ENCODE measurements at places on chromosomes 11 and 22. TPM values are rescaled to one million over a fixed set of nuclear protein-coding genes. Genes with fewer than 3 reads are reported as not detected.

- DNase-seq, result no peak
- H3K27ac ChIP-seq, result no peak overlapping the region
- H3K4me3 ChIP-seq, result no peak overlapping the region
- H3K27me3 ChIP-seq, result no peaks in the 10 kb centered on the region
These were observed 26.6 kb upstream of the TTC12 start for GRCh38 chr11:113287801-113288200.

The SMC1B gene
- not detected for total RNA-seq

The TMEM132A gene
- total RNA-seq, result 7.7 TPM

GRCh38 chr11:82831364-82831763 is 68.9 kb downstream of the PRCP start:
- no peak overlapping the region for H3K4me3 ChIP-seq
- H3K27ac ChIP-seq, result no peak overlapping the region
- H3K4me1 ChIP-seq, result no peaks in the 10 kb centered on the region
- no peaks in the 10 kb centered on the region for H3K36me3 ChIP-seq

The ROBO4 gene
- total RNA-seq, result 8.5 TPM

The MIOX gene
- not detected for total RNA-seq

- no peak overlapping the region for H3K4me3 ChIP-seq
- H3K27me3 ChIP-seq, result no peaks in the 10 kb centered on the region
- peaks cover 23% of the 10 kb centered on the region for H3K36me3 ChIP-seq
- peaks cover 4% of the 10 kb centered on the region for H3K4me1 ChIP-seq
- no peak for DNase-seq
These were observed 8.5 kb downstream of the TPCN2 start for GRCh38 chr11:69057236-69057635.

DNA sequence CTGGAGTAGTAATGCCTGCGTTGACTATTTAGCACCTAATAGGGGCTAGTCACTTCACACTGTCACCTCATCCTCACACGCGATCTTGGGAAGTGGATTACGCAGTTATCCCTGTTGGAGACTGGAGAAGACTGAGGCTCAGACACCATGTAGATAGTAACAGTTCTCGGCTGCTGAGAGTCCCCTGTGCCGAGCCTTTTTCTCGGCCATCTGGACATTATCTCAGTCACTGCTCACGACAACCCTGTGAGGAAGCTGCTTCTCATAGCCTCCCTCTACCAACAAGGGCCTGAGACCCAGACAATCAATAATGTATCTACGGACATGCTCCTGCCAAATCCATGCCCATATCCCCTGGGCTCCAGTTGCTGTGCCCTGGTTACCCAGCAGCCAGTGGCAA is 25.9 kb downstream of the SCUBE1 start:
- H3K4me1 ChIP-seq, result peaks cover 11% of the 10 kb centered on the region
- H3K27ac ChIP-seq, result no peak overlapping the region
- H3K27me3 ChIP-seq, result no peaks in the 10 kb centered on the region
- H3K4me3 ChIP-seq, result no peak overlapping the region
- no peak for DNase-seq

The TSPAN32 gene
- total RNA-seq, result 2.5 TPM

GRCh38 chr11:94649254-94649653 is 82.1 kb downstream of the PIWIL4 start:
- no peaks in the 10 kb centered on the region for H3K36me3 ChIP-seq
- H3K4me1 ChIP-seq, result no peaks in the 10 kb centered on the region
- H3K27me3 ChIP-seq, result no peaks in the 10 kb centered on the region
- H3K4me3 ChIP-seq, result no peak overlapping the region
- no peak overlapping the region for H3K27ac ChIP-seq
- no peak for DNase-seq

DNA sequence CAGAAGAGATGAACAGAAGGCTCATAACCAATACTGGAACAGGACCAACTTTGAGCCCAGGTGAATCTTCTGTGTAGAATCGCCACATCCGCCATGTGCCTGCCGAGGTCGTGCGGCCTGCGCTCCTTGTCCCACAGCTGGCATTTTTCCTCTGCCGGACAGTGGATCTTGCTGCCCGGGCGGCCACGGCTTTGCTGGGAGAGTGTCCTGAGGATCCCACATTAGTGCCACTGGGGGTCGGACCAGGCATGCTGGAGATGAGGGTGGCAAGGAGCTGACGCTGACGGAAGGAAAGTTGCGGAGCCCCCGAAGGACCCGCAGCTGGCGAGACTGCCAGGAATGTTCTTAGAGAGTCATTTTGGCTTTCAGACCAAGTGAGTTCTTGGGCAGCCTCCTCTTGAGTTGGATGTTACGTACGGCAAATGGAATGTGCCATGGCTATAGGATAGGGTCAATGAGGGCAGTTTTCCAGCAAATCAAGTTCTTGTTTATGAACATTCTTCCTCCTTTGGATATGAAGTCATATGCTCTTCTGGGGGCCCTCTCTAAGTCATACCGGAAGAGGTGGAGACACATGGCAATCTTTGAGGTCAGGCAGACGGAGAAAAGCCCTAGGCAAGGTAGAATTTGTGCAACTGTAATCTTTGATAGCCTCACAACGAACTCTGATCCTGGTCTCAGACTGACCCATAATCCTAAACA is 57.4 kb upstream of the NUP160 start:
- no peaks in the 10 kb centered on the region for H3K36me3 ChIP-seq
- no peak for DNase-seq
- H3K27ac ChIP-seq, result no peak overlapping the region
- no peaks in the 10 kb centered on the region for H3K4me1 ChIP-seq

- peaks cover 64% of the 10 kb centered on the region for H3K4me1 ChIP-seq
- peak overlapping the region; percentile 90 for H3K27ac ChIP-seq
- no peaks in the 10 kb centered on the region for H3K27me3 ChIP-seq
- H3K36me3 ChIP-seq, result no peaks in the 10 kb centered on the region
- no peak overlapping the region for H3K4me3 ChIP-seq
- DNase-seq, result peak; percentile 79
These were observed 54.6 kb downstream of the LRRC32 start for GRCh38 chr11:76615950-76616349.

The ARFIP2 gene
- 52.1 TPM for total RNA-seq

- H3K36me3 ChIP-seq, result no peaks in the 10 kb centered on the region
- H3K27ac ChIP-seq, result peak overlapping the region; percentile 61
- no peak for DNase-seq
- H3K4me3 ChIP-seq, result no peak overlapping the region
These were observed 3.1 kb downstream of the DMC1 start for GRCh38 chr22:38566726-38567504.

The DRD4 gene
- total RNA-seq, result not detected

- peaks cover 49% of the 10 kb centered on the region for H3K36me3 ChIP-seq
- H3K4me3 ChIP-seq, result no peak overlapping the region
- no peak overlapping the region for H3K27ac ChIP-seq
- DNase-seq, result no peak
- no peaks in the 10 kb centered on the region for H3K4me1 ChIP-seq
These were observed 5.4 kb upstream of the TTC36 start for GRCh38 chr11:118521892-118522311.

GRCh38 chr11:83568516-83568915 is 282.3 kb upstream of the CCDC90B start:
- DNase-seq, result no peak
- H3K4me1 ChIP-seq, result no peaks in the 10 kb centered on the region
- no peak overlapping the region for H3K4me3 ChIP-seq
- no peaks in the 10 kb centered on the region for H3K36me3 ChIP-seq

GRCh38 chr22:35838855-35839576 is 121.3 kb downstream of the APOL5 start:
- peaks cover 58% of the 10 kb centered on the region for H3K4me1 ChIP-seq
- no peaks in the 10 kb centered on the region for H3K27me3 ChIP-seq
- no peaks in the 10 kb centered on the region for H3K36me3 ChIP-seq
- peak overlapping the region; percentile 77 for H3K4me3 ChIP-seq

DNA sequence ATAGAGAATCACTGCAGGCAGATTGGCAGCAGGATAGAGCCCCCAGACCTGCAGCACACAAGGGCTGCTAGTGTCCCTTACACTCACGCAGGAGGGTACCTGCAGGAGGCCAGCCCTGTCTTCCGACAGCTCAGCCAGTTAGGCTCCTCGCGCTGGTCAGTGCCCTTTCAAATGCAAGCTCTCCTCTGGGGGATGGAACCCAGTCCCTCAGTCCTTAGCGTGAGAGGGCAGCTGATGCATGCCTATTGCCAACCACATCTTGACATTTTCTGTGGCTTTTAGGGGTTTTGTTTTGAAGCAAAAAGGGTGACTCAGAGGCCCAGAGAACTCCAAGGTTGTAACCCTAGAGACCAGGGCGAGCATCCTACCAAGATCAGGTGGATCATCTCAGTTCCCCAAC is 40.0 kb downstream of the WNT11 start:
- H3K27ac ChIP-seq, result no peak overlapping the region
- H3K4me3 ChIP-seq, result no peak overlapping the region
- peaks cover 4% of the 10 kb centered on the region for H3K4me1 ChIP-seq
- no peaks in the 10 kb centered on the region for H3K27me3 ChIP-seq
- no peaks in the 10 kb centered on the region for H3K36me3 ChIP-seq

- H3K27me3 ChIP-seq, result no peaks in the 10 kb centered on the region
- H3K4me3 ChIP-seq, result no peak overlapping the region
- no peak overlapping the region for H3K27ac ChIP-seq
- no peaks in the 10 kb centered on the region for H3K4me1 ChIP-seq
- no peak for DNase-seq
These were observed 44.8 kb downstream of the SLN start for GRCh38 chr11:107666911-107667613.

GRCh38 chr22:24108073-24108472 is 73.2 kb upstream of the SUSD2 start:
- H3K4me1 ChIP-seq, result peaks cover 10% of the 10 kb centered on the region
- H3K27ac ChIP-seq, result peak overlapping the region; percentile 49
- no peak overlapping the region for H3K4me3 ChIP-seq
- no peaks in the 10 kb centered on the region for H3K27me3 ChIP-seq
- no peaks in the 10 kb centered on the region for H3K36me3 ChIP-seq
- DNase-seq, result no peak

The CALCA gene
- total RNA-seq, result 3.1 TPM

The FOXR1 gene
- total RNA-seq, result not detected

The INS gene
- not detected for total RNA-seq

The LRRC4C gene
- 3.2 TPM for total RNA-seq

DNA sequence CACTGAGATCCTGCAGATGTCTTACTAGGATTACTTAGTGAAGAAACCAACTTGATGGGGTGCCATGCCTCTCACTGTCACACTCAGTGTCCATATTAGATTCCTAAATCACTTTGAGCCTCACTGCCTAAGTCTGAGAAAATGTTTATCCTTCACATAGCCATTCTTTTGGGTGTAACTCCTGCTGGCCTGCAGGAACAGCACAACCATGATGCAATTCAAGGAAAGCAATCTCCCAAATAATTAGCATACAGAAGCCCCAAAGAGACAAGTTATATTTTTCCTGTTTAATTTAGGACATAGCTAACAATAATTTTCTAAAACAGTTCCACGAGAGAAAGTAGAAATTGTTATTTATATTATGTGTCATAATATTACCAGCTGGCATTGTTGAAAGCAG is 655.5 kb downstream of the KCNA4 start:
- no peak for DNase-seq
- no peak overlapping the region for H3K4me3 ChIP-seq
- H3K27me3 ChIP-seq, result no peaks in the 10 kb centered on the region
- H3K36me3 ChIP-seq, result no peaks in the 10 kb centered on the region

The OR8H3 gene
- not detected for total RNA-seq

The DNAJB13 gene
- total RNA-seq, result not detected

Measured in thoracic aorta (tissue), 2 donors.